ENCODE measurements at places on chromosomes 3 and 15. TPM values are rescaled to one million over a fixed set of nuclear protein-coding genes. Genes with fewer than 3 reads are reported as not detected.

GRCh38 chr15:89806559-89807550, 7.8 kb downstream of the ANPEP start:
- no peak for DNase-seq

DNA sequence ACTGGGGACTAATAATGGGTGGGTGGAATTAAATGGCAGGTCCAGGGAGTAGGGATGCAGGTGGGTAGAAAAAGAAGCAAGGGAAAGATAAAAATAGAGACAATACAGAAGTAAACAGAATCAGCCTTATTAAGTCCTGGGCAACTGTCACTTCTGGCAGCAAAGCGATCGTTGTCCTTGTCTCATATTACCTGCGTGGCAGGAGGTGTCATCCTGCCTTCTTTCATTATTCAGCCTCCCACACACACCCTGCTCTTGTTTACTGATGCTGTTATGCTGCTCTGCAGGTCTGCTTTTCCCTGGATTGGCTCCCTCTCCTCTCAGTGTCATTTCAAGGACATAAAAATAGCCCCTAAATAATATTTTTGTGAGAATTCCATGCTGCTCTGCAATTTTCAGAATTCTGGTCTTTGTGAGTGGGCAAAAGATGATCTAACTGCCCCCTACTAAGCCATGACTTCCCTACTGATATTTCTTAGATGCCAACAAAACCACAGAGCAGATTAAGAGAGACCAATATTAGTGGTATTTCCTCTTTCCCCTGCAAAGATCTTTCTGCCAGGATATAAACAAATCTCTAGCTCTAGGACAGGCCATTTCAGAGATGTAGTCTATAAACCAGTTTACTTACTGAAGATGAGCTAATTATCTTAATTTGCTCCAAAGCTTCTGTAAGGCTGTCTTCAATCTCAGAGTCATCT, 8.5 kb downstream of the VEPH1 start:
- no peak for DNase-seq

Gene SLC12A6
- 23.7 TPM for total RNA-seq

DNA sequence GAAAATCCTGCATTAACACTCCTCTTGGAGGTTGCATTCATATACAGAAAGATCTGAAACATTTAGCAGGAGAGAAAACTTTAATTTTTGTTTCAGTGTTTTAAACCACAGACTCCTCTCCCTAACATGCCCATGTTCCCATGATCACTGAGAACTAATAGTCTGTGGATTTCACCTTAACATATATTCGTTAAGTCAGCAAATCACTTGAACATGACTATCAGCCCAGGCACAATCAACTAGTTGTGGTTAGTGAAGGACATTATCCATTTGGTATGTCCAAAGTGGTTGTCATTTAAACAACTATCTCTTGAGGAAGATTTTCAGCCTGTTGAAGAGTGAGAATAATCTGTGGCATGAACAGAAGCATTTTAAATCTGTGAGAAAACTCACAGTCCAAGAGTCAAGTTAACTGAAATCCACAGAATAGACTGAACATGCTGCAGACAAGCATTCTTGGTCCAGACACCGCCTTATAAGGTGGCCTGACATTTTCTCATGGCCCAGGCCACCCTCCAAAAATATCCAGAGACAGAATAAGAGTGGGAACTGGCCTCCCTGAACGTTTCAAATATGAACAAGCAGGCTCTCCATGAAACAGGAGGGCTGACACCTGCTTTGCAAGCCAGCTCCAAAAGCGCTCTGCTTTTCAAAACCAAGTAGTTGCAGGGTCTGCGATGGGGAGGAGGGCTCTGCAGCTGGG, 39.9 kb upstream of the ADCY5 start:
- DNase-seq, result no peak

- no peak for DNase-seq
Measured at GRCh38 chr3:38119821-38120692, 16.9 kb downstream of the ACAA1 start.

GRCh38 chr3:114405202-114405990, 111.6 kb downstream of the TIGIT start:
- DNase-seq, result no peak

Gene APH1B
- total RNA-seq, result 14.3 TPM

DNA sequence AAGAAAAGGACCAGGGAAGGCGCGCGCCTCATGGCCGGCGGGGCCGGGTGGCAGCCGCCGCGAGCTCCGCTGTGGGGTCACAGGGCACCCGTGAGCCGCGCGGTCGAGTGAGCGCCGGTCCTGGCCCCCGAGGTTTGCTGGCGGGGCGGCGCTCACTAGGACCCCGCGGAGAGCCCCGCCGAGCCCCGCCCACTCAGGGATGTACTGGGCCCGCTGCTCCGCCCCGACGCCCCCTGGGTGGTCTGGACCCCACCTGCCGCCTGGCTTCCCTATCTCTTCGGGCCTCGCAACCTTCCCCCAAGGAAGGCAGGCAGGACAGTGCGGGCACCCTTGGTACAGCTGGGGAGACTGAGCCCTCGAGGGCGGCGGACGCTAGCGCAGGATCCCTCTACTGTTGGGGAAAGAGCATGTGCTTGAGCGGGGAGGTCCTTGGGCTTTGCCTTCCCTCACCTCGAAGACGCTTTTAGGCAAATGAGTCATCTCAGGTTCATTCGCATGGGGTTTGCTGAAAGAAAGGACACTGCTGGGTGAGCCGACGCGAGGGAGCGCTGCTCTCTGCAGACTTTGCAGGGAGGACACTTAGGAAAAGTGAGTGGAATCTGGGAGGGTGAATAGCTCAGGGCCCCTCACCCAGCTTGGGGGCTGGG, at the start of gene CHRNB4:
Gene CHRNB4 (minus strand): TSS at position 109 of the 647 bp plus-strand sequence. CDS start 77 bp downstream, at position 32.
- no peak for DNase-seq

Gene IMPG2
- 0.33 TPM for total RNA-seq

DNA sequence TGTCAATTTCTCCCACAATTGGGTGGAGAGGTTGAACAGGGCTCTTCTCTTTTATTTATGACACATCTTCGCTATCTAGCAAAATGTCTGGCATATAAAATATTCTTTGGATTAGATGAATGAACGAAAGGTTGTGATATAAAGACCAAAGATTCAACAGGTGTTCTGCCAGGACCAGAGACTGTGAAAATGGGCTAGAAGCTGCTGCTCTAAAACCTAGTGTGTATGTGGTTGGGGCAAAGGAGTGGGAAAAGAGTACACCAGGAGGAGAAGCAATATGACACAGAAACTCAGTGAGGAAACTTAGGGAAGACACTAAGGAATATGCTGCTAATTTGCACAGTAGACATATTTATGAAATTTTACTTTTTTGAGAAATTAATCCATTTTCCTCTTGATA, 102.0 kb upstream of the CCDC80 start:
- DNase-seq, result no peak

Gene SKOR1
- 0.07 TPM for total RNA-seq

GRCh38 chr3:145159640-145160039, 1001.3 kb downstream of the PLOD2 start:
- no peak for DNase-seq

GRCh38 chr3:129650256-129650872, 43.9 kb upstream of the PLXND1 start:
- peak; percentile 26 for DNase-seq

- no peak for DNase-seq
Measured at GRCh38 chr15:70956201-70956995, 63.8 kb downstream of the LRRC49 start.

DNA sequence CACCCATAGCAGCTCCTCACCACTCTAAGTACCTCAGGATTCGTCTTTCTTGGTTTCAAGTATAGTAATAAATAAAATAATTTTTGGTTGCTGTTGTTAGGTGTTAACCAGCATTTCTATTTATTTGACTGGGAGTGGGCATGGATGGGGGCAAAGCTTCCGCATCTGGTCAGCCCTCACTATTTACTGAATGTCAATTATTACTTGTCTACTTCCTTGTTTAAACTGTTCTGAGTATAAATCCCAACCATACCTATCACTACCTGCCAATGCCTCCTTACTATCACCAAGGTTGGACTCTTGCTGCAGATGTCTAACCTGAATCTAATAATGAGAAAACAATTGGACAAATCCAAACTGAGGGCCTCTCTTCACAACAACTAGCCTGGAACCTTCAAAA, 41.9 kb upstream of the GK5 start:
- DNase-seq, result no peak

GRCh38 chr3:194271460-194272035, 79.6 kb downstream of the CPN2 start:
- no peak for DNase-seq

- DNase-seq, result no peak
Measured at GRCh38 chr15:62124973-62125303, 40.1 kb downstream of the C2CD4B start.

GRCh38 chr3:176087066-176087697, 1110.1 kb downstream of the TBL1XR1 start:
- DNase-seq, result no peak

DNA sequence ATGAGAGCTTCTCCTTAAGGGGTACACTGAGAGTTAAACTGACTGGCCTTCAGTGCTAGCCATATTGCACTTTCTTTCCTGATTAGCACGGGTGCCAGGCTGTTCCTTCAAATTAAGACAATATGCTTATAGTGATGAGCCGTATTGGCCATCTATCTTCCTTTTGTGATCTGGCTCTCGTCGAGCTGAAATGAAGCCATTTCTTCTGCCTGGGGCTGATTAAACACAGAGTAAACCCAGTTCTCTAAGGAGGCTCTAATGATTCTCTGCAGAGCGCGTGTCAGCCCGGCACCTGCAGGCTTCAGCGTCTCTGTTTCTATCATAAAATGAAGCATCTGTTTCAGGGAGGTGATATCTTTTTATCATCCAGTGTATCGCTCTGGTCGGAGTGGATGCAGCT, 107.5 kb upstream of the NR2F2 start:
- DNase-seq, result no peak

DNA sequence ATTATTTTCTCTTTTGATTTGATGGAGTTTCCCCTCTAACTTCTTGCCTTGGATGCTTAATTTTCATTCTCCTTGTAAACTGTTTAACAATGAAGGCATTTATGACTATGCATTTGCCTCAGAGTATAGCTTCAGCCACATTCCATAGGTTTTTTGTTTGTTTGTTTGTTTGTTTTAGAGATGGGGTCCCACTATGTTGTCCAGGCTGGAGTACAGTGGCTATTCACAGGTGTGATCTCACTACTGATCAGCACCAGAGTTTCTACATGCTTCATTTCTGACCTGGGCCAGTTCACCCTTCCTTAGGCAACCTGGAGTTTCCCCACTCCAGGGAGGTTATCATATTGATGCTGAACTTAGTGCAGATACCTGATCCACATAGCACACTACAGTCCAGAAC, 4.1 kb downstream of the SECISBP2L start:
- DNase-seq, result no peak

DNA sequence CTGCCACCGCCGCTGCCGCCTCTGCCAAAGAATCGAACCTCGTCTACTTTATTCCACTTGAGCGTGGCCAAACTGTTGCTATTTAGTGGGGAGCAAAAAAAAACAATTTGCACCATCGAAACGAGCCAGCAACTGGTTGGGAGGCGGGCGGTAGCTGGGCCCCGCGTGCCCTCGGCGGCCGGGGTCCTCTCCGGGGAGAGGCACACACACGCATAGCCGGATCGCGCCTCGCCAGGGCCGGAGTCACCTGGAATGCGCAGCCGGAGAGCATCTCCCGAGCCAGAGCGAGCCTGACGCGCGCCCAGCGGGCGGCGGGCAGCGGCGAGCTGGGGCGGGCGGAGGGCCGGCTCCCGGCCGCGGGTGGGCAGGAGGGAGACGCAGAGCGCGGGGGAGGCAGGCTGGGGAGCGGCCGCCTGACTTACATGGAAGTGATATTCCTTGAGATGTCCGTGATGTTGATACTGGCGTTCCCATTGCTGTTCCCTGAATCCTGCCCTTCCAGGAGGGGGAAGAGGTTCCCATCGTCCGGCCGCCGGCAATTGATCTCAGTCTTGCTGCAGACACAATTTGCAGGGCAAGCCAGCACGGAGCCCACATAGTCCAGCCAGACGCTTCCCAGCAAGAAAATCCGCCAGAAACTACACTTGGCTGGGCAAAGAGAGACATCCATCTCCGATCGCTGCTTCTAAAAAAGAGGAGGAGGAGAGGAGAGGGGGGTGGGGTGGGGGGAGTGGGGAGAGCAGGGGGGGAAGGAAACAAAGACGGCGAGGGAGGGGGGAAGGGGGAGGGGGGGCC, 858 bp downstream of the NTRK3 start:
- no peak for DNase-seq

Gene GCSAM
- not detected for total RNA-seq

Gene ADIPOQ
- not detected for total RNA-seq

DNA sequence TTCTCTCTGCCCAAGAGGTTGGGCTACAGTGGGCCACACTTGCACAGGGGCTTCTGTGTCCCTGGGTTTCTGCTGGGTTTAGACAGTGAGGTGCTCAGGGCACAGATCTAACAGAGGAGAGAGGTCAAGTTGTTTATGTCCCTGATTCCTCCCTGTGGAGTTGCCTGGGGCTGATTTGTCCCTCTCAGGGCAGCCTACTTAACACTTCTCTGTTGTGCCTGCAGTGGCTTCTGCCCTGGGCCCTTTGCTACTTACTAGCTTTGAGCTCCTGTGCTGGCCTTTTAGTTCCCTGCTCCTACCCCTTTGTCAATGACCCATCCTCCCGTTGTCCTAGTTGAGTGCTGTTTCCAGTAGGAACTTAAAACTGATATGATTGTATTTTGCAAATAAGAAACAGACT, 114.0 kb upstream of the RGMA start:
- no peak for DNase-seq

- DNase-seq, result no peak
Measured at GRCh38 chr15:33157371-33158037, 37.0 kb downstream of the FMN1 start.

DNA sequence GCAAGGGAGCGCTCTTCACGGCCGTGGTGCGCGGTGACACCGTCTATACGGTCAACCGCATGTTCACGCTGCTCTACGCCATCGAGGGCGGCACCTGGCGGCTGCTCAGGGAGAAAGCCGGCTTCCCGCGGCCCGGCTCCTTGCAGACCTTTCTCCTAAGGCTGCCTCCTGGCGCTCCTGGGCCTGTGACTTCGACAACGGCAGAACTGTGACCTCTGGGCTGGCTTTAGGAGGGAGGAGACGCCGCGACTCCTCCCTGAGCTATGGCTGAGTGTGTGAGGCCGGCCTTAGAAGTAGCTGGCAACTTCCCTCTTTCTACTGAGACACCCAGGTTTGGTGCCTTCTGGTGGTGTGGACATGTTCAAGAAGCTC, 1.4 kb downstream of the KBTBD13 start:
- DNase-seq, result no peak

- no peak for DNase-seq
Measured at GRCh38 chr3:127409421-127410136, 121.7 kb upstream of the PRR20G start.

GRCh38 chr15:88878720-88879184, 16.6 kb downstream of the HAPLN3 start:
- DNase-seq, result no peak

DNA sequence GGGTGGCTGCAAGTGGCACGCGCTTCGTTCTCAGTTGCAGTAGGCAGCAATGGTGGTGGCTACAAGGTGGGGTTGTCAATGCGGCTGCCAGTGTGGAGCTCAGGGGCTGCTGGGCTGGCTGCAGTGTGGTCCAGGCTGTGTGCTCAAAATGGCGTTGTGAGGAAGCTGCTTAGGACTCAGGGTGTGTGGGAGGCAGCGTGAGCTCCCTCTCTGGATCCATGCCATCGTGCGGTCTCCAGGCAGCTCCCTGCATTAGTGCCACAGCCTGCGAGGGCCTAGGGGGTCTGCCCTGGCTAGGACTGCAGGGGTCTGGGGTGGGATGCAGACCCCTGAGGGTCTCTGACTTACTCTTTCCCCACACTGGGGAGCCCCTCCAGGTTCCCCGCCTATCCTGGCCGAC, 397.2 kb downstream of the OCA2 start:
- DNase-seq, result no peak

Data from pulmonary artery endothelial cell (primary cell).